ENCODE measurements at places on chromosomes 1 and 21.

DNA sequence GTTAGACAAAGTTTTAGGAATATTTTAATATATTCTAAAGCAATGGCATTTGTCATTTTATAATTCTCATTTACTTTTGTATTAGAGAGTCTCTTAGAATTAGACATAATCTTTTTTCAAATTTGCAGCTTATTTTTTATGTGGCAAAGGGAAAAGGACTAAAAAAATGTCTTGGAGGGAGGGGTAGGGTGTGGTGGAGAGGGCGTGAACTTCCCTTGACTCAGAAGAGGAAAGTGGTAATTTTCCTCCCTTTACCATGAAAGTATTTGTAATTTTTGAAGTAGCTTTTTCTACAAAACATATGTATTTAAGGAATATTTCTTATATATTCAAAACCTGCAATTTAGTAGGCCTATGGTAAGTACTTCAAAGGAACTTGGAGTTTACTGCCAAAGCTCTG lies 6.9 kb upstream of the RABGAP1L start:
- DNase-seq: no peak

- DNase-seq: no peak
These were observed 610.7 kb downstream of the PLPP3 start for GRCh38 chr1:55968661-55969060.

DNA sequence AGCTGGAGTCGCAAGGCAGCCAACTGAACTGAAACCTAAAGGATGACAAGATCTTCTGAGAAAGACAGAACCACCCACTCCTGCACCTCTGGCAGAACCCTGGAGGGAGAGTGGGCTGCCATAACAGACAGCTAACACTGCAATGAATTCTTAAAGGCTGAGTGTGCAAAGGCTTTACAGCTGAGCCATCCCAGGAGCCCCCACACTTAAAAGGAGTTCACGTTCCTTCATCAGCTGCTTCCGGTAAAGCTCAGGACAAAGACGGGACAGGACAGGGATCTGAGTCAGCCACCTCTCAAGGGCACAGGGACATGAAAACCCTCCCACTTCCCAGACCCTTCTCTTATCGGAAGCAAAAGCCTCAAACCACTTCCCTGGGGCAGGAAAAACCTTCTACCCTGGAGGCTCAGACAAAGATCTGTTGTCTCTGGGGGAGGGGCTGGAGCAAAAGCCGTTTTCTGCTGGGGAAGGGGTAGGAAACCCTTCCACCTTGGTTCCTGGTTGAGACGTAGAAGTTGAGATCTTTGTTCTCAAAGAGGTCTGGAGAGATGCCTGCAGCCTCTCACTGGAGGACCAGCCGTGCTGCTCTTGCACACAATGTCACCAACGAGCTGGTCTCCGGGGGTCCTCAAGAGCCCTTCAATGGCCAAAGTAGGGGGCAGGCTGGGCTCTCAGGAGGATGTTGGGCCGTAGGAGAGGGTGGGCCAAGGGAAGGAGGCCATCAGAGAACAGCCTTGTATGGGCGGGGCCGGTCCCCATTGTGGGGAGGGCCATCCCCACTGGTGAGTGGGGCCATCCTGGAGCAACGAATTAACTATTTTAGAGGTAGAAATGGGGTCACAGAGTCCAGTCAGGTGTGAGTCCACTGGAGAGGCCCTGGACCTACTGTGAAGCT lies 452.4 kb downstream of the PTPRU start:
- DNase-seq: no peak

DNA sequence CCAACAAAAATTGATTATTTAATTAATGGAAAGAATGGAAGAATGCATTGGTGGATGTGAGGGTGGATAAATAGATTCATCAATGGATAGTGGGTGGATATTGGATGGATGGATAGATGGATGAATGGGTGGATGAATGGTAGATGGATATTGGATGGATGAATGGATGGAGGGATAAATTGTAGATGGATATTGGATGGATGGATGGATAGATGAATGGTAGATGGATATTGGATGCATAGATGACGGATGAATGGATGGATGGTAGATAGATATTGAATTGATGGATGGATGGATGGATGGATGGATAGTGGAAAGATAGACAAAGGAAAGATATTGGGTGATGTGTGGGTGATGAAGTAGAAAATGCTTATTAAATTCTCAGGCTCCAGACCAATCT lies 123.6 kb upstream of the KAZN start:
- DNase-seq: no peak

- no peak for DNase-seq
These were observed 45.0 kb downstream of the DUSP10 start for GRCh38 chr1:221696718-221697461.

- DNase-seq: no peak
These were observed 819 bp upstream of the GPR3 start for GRCh38 chr1:27391511-27392095.

DNA sequence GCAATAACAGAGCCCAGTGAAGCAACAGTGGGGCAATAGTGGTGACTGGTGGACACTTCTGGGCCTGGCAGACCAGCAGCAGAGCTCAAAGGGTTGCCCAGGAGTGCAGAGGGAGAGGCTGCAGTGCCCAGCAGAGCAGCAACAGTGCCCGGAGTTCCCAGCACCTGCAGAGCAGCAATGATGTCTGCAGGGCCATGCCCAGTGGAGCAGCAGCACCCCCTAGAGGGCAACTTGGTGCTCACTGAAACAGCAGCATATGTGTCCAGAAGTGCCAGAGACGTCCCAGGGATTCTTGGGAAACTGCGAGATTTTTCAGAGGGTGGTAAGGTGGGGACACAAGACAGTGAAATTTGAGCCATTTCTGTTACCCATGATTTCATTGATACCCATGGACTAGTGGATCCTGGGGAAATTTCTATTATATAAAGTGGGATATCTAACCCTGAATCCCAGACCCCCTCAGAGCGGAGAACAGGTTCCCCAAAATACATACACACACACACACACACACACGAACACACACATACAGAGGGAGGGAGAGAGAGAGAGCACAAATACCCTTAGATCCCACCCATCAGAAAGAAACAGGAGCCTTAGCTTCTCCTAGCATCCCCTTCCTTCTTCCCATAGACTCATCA lies 156.9 kb upstream of the GJB5 start:
- DNase-seq: peak; percentile 19

GRCh38 chr1:17819129-17819802 lies 64.1 kb downstream of the ACTL8 start:
- DNase-seq: no peak

DNA sequence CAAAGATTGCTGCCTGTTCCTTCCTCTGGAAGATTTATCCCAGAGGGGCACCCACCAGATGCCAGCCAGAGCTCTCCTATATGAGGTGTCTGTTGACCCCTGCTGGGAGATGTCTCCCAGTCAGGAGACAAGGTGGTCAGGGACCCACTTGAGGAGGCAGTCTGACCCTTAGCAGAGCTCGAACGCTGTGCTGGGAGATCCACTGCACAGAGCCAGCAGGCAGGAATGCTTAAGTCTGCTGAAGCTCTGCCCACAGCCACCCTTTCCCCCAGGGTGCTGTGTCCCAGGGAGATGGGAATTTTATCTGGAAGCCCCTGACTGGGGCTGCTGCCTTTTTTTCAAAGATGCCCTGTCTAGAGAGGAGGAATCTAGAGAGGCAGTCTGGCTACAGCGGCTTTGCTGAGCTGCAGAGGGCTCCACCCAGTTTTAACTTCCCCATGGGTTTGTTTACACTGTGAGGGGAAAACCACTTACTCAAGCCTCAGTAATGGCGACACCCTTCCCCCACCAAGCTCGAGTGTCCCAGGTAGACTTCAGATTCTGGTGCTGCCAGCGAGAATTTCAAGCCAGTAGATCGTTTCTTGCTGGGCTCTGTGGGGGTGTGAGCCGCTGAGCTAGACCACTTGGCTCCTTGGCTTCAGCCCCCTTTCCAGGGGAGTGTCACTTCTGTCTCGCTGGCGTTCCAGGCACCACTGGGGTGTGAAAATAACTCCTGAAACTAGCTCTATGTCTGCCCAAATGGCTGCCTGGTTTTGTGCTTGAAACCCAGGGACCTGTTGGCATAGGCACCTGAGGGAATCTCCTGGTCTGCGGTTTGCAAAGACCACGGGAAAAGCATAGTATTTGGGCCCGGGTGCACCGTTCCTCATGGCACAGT lies 51.1 kb upstream of the PDC start:
- DNase-seq: peak; percentile 10

Data from Caki2 (cell line).